ENCODE measurements at places on chromosomes 7 and 10.

DNA sequence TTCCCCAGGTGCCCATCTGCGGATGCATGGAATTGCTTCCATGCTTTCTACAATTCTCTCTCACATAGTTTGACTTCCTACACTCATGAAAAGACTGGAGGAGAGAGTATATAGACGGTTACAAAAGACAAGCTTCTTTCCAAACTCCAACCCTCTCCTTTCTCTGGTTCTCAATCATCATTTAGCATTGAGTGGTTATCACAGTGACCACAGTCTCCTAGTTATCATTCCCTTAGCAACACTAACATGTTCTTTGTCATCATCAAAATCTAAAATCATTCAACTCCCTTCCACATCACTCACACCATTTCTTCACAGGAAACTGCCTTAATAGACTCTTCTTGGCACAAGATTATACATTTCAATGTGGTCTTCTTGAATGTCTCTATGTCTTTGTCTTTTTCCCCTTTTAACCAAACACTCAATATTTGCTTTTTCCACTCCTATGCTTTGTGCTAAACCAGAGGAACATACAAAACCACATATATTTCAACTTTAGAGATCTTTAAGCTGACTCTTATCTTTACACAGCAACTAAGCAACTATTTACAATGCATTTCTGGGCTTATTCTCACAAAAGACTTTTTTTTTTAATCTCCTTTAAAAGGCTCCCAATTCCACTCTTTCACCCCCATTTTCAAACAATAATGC lies 126.3 kb downstream of the CNOT4 start:
- no peak for DNase-seq

GRCh38 chr7:156223935-156224832 lies 411.9 kb upstream of the SHH start:
- DNase-seq: no peak

GRCh38 chr7:5709347-5709950 lies 72.0 kb downstream of the RNF216 start:
- DNase-seq: no peak

GRCh38 chr10:11851910-11852309 lies 28.8 kb downstream of the PROSER2 start:
- no peak for DNase-seq

- DNase-seq: no peak
Measured at GRCh38 chr10:91050371-91051034, 129.6 kb upstream of the ANKRD1 start.

GRCh38 chr10:78859266-78859665 lies 209.5 kb upstream of the ZMIZ1 start:
- DNase-seq: no peak

DNA sequence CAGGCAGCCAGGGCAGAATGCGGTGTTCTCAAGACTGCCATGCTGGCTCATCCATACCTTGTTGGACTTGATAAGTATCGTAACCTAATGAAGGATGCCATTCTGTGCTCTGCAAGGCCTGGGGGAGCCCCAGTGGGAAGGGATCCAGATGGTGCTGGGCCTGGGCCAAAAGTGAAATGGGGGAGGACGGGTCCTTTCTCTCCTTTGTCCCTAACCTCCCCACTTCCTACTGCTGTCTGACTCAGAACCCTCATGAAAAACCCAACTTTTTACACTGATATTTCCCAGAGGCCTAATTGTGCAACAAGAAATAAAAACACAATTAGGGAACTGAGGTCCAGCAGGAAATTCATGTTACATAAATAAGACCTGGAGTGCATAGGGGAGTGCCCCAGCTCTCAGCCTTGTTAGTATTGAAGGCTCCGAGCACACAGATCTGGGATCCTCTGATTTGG lies 193.7 kb upstream of the SVIL start:
- DNase-seq: no peak

DNA sequence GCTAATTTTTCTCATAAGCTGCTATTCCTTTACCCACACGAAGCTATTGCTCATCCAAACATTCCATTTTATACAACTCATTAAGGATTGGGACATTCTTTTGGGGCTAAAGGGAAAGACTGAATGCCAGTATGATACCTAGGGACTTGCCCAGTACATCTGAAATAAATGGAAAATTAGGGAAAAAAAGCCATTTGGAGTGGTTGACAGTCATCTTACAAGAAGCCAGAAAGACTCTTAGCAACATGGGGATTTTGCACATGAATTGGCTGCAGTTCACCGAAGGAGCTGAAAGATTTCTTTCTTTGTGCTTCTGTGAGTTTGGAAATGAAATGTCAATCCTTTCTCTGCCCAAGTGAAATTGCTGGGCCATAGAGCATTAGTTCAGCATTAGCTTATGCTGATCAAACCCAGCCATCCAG lies 43.3 kb upstream of the MTURN start:
- no peak for DNase-seq
